GM23338 (cell line): ENCODE measurements at places on chromosomes 4 and X. TPM values are rescaled to one million over a fixed set of nuclear protein-coding genes. Genes with fewer than 3 reads are reported as not detected.

MTNR1A gene
- 0.32 and 0.35 TPM in 2 replicates for polyA plus RNA-seq

GK gene
- 10.6 and 10.8 TPM in 2 replicates for polyA plus RNA-seq

PTTG2 gene
- polyA plus RNA-seq: 1.1 TPM in 1 of 2 replicates, not detected in the other

EVC gene
- polyA plus RNA-seq: 1.7 and 2.2 TPM in 2 replicates
